Fibroblast of skin of back (primary cell): ENCODE measurements at places on chromosomes 3 and 15.

GRCh38 chr3:186871403-186871924 lies 29.0 kb downstream of the ADIPOQ start:
- DNase-seq: no peak

- no peak for DNase-seq
Measured at GRCh38 chr3:108430540-108430939, 79.9 kb downstream of the MYH15 start.

DNA sequence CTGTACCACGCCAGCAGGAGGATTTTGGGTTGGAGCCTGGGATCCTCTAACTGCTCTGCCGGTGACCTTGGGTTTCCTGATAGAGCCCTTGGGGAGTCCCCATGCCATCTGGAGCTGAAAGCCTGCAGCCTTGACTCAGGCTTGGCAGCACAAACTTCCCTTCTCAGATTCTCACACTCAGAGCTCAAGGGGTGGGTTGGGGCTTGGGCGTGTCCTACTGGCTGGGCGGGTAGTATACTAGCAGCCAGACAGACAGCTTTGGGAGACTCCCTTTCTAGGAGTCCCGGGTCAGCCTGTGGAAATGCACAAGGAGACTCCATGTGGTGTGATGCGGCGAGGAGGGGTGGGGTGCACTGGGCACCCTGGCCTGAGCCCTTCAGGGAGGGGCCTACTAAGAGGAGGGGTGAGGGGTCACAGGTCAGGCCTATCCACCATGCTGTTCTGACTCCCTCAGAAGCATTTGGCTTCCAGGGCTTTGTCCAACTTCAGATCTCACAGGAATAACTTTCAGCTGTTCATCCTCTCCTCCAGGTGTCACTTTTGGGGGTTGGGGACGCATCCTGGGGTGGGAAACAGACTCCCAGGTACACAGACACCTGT lies 21.6 kb upstream of the PLXNA1 start:
- DNase-seq: peak; percentile 60

GRCh38 chr3:133426721-133427120 lies 26.9 kb downstream of the BFSP2 start:
- DNase-seq: peak; percentile 62

DNA sequence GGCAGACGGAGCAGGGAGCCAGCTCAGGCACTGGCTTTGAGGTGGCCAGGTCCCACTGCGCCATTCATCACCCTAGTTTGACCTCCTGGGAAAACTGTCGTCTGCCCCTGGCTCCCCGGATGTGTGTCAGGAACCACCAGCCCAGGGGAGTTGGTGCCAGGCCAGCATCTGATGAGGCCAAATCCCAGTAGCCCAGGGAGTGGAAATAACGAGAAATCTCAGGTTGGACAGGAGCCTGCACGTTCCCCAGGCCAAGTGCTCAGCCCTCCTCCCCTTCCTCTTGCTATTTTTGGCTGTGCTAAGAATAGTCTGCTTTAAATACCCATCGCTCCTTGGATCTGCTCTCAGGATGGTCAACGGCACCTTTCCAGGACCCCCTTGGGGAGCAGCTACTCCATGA lies 93.1 kb upstream of the RPL32 start:
- peak; percentile 34 for DNase-seq

GRCh38 chr3:82473864-82474541 lies 712.6 kb upstream of the GBE1 start:
- no peak for DNase-seq

GRCh38 chr3:172820492-172820891 lies 70.0 kb downstream of the ECT2 start:
- DNase-seq: no peak

DNA sequence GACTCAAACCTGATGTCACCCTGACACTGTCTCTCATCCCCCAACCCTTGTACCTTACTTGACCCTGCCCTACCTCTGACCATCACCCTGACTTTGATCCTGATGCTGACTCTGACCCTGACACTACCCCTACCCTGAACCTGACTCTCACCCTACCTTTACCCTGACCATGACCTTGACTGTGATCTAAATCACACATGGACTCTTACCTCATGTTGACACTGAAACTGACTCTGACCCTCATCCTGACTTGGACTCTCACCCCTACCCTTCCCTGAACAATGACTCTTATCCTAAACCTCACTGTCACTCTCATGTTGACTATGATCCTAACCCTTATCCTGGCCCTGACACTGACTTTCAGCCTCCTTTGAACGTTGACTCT lies 21.7 kb upstream of the SLC25A26 start:
- DNase-seq: no peak

DNA sequence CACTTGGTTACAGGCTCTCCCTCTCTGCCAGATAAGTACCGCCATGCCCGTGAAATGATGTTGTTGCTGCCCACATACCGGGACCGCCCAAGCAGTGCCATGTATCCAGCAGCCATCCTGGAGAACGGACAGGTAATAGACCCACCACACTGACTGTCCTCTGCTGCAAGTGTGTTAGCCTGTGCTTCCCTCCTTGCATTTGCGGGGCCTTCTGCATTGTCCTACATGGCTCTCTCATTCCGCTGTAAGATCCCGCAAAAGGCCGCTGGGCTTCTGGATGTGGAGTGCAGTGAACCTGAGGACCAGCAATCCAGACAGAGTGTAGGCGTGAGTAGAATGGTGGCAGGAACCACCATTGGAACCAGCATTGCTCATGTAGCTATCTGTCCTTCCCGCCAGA lies 10.6 kb upstream of the MANF start:
- DNase-seq: no peak

DNA sequence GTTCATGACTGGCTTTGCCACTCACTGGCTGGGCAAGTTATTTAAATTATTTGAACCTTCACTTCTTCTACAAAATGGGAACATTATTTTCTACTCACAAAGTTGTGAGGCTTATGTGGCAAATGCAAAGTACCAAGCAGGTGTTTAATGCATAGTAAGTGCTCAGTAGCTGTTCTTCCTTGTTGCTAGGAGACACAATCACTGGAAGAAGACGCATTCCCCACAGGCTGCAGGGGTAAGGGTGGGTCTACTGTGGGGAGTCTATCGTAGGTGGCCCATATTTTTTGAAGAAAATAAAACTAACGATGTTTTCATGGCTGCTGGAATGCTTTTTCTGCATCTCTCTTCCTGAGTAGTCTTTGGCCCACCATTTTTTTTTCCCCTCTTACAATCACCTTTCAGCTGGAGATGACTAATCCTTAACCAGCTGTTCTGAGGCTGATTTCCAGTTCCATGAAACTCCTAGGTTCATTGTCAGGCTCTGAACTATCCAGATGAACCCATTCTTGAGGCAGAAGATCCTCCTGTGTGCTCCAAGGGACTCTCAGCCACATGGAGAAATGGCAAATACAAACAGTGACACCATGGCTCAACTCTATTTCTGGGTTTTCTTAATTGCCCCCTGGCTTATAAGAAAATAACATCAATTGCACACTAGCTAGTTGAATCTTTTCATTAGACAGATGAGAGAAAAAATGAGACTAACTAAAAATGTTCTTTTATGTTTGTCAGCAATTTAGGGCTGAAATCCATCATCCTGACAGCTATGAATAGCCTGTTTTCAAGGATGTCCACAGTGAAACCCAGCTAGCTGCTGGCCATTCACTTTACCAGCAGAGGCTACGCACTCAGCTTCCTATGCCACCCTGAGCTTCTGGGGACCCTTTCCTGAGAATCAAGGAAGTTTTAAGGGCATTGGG lies 108.3 kb upstream of the ETV5 start:
- no peak for DNase-seq

- DNase-seq: peak; percentile 66
Measured at GRCh38 chr3:172137287-172138192, 98.2 kb downstream of the FNDC3B start.
